ENCODE measurements at places on chromosomes 3 and 15.

GRCh38 chr3:100238599-100238998 is 22.2 kb upstream of the TBC1D23 start:
- DNase-seq, result no peak

- DNase-seq, result no peak
Measured at GRCh38 chr3:197936819-197937384, 13.1 kb upstream of the RPL35A start.

GRCh38 chr3:131009698-131010097 is 16.9 kb downstream of the ASTE1 start:
- no peak for DNase-seq

GRCh38 chr3:61417352-61417751 is 144.0 kb upstream of the PTPRG start:
- DNase-seq, result no peak

DNA sequence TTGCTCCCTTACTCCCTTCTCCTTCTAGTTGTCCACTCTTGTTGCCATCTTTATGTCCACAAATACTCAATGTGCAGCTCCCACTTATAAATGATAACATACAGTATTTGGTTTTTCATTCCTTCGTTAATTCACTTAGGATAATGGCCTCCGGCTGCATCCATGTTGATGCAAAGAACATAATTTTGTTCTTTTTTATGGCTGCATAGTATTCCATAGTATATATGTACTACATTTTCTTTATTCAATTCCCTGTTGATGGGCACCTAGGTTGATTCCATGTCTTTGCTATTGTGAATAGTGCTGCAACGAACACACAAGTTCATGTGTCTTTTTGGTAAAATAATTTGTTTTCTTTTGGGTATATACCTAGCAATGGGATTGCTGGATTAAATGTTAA is 21.3 kb upstream of the P3H2 start:
- no peak for DNase-seq

DNA sequence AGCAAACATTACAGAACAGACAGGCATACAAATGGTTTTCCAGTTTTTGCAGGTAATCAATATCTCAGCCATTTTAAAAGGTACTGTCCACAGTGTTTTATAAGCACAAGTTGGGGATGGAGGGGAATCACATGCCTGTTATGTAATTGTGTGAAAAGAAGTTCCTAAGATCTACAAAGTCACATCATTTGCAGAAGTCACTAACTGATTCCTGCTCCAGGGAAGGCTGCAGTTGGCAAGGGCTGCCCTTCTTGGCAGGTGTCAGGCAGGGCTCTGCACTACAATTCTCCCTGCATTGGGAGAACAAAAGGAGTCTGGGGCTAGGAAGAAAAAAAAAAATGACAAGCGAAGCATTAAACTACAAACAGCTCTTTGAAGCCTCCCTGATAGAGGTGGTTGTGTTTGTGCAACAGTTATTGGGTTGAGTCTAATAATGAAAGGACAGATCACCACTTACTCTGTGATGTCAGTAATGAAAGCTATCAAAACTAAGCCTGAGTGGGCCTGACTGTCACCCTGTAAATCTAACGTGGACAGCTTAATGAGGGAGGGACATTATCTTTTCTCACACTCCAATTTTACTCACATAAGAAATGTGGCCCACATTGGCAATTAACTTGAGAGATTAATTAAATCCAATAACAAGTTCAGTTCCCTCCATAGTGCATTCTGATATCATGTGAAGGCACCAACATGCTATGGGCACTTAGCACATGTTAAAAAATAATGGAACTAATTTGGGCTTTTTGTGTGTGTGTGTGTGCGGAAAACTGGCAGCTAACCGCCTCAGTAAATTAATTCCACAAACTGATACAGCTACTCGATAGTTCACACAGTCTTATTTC is 242.9 kb downstream of the FHIT start:
- DNase-seq, result no peak

DNA sequence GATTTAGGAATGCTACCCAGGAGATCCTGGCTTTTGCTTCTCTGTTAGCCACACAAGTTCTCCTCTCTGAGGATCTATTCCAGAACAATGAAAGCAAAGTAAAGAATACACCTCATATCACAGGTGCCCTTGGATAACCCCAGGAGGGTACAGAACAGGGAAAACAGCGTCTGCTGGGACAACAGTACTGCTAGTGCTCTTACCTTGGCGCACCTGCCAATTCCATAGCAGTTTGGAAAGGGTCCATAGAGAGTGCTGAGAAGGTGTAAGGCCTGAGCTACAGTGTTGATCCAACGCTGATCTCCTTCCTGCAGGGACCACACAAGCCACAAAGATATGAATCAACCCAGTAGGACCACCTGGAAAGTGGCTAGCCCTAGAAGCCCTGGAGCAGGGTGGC is 12.9 kb upstream of the PRC1 start:
- DNase-seq, result no peak

GRCh38 chr3:122886946-122887345 is 92.1 kb downstream of the SLC49A4 start:
- DNase-seq, result no peak

GRCh38 chr15:98394546-98394945 is 253.8 kb upstream of the IGF1R start:
- no peak for DNase-seq

- DNase-seq, result no peak
Measured at GRCh38 chr3:184789314-184789998, 22.5 kb upstream of the VPS8 start.

DNA sequence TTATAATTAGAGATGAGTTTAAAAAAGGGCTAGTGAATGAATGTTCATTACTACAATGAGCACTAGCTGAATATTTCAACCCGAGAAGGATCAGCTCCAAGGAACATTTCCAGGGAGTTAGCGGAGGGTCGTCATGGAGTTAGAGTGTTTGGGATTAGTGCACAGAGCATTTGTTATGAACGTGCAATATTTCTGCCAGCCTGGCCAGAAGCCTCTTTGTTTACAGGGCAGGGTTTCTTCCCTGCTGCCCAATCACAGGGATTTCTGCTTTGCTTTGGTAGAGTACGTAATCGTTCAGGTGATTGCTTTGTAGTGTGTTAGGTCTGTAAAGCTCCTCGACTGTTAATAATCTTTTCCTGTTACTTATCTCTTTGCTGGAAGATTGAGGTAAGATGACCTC is 5.9 kb downstream of the CGNL1 start:
- DNase-seq, result no peak

- no peak for DNase-seq
Measured at GRCh38 chr15:53840681-53841080, 81.2 kb upstream of the WDR72 start.

DNA sequence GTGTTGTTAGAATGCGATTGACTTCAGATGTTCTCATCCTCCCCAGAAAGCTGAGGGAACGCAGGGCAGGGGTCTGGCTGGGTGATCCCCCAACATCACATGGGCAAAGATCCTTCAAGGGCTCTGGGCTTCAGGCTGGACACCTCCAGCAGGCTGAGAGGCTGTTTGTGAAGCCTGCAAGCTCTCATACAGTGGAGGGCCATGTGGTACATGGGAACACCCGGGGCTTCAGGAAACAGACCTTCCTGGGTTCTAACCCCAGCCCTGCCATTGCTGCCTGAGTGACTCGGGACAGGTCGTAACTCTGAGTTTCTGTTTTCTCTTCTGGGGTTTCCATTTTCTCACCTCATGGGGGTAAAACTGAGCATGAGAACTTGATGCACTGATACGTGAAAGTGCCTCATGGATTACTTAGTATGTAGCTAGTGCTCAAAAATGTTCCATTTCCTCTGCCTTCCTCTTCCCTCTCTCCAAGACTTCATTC is 81.2 kb downstream of the TLE3 start:
- no peak for DNase-seq

GRCh38 chr15:55031727-55032126 is 165.0 kb downstream of the RSL24D1 start:
- DNase-seq, result no peak

DNA sequence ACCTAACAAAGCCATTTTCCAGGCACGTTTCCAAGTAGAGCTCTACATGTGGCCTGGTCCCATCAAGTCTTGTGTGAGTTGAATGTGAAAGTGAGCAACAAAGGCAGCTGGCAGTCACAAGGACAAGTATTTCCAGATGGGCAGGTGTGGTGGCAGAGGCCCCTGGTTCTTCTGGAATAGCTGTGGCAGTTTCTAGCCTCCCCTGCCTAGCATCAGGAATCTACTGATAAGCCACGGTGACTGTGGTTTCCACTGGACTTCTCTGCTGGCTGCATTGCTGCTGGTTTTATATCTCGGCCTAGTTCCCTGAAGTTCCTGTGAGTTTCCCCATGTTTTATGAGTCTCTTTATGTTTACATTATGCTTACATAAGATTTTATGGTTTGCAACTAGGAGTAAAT is 117.7 kb downstream of the GOLIM4 start:
- no peak for DNase-seq

GRCh38 chr3:171784937-171785336 is 25.3 kb downstream of the PLD1 start:
- no peak for DNase-seq

DNA sequence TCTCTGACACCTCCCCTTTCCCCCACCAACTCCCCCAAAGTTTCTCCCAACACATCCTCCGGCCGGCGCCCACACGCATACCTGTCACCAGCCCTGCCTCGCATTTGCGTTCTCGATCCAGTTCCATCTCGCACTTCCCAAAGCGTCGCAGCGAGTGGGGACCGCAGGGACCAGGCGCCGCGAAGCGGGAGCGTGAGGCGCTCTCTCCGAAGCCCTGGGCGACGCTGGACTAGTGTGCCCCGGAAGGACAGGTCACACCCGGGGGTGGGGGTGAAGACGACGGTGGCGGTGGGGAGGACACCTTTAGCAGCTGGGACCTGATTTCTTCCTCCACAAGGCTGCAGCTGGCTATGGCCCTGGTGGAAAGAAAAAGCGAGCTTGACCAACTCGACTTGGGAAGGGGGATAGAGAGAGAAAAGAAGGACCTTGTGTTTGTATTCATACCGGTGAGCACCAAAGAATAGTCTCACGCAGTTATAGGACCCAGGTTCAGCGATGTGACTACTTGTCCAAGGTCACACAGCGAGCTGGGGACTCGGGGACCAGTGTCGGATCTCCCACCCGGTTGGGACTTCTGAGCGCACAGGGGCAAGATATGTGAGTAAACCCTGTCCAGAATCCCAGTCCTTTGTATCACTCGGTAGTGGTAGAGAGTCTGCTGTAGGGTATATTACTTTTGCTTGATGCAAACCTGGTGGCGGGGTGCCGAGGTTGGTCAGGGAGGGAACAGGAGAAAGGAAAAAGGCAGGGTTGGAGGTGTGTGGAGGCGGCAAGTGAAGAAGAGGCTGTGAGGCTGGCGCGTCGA is 607 bp upstream of the GHSR start:
- DNase-seq, result no peak

DNA sequence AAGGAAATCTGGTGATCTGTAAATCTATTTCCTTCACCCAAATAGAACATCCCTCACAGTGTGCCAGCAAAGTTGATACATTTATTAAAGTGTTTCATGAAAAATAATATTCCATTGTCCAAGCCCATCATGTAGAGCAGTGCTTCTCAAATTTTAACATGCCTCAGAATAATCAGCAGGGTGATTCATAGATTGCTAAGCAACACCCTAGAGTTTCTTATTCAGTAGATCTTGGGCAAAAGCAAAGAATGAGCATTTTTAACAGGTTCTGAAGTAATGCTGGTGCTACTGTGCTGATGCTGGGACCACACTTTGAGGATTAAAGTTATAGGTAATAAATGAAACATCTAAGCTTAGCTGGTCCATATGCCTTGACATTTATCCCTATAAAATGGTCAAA is 210.5 kb downstream of the ZIC4 start:
- DNase-seq, result peak; percentile 18

GRCh38 chr3:171822431-171823106 is 12.3 kb upstream of the PLD1 start:
- no peak for DNase-seq

DNA sequence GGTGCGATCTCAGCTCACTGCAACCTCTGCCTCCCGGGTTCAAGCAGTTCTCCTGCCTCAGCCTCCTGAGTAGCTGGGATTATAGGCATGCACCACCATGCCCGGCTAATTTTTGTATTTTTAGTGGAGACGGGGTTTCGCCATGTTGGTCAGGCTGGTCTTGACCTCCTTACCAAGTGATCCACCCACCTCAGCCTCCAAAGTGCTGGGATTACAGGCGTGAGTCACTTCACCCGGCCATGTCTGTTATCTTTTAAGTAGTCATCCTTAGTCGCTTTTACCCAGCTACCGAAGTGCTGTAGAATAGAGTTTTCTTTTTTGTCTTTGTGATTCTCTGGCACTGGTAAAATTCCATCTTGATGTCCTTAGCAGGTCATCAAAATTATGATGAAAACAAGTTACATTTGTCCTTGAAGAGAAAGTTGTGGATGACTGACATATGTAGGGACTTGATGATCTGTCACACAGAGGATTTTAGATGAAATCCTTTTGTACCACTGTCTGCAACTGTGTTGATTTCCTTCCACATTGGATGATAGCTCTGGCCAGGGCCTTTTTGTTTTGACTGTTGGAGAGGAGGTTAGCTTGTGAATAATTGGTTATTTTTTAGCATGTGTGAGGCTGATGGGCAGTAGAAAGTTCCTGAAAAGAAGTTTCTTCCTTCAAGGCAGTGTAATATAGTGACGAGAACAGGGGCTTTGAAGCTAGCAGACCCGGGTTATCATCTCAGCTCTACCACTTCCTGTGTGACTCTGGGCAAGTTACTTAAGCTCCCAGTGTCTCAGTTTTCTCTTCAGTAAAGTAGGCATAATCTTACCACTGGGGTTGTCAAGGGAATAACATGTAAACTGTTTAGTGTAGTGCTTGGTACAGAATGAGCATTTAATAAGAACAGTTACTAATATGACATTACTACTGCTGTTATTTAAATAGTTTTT is 18.8 kb downstream of the ATG7 start:
- peak; percentile 85 for DNase-seq

- DNase-seq, result no peak
Measured at GRCh38 chr3:110457508-110457907, 614.1 kb upstream of the NECTIN3 start.

DNA sequence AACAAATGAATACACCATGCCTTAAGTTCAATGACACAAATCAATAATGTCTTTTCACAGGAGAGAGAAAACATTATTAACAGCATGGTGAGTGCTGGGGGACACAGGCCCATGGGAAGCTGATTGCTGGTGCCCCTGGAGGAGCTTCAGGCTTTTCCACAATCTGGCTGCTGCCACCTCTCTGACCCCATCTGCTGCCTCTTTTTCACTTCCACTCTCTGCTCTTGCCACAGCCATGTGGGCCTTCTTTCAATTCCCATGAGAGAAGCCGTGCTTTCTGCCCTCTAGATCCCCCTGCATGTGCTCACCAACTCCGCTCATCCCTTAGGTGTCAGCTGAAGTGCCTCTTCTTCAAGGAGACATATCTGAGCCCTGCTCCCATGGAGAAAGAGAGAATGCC is 21.0 kb upstream of the CTXND1 start:
- no peak for DNase-seq

- no peak for DNase-seq
Measured at GRCh38 chr3:54321520-54321919, 199.2 kb downstream of the CACNA2D3 start.

- DNase-seq, result no peak
Measured at GRCh38 chr3:164723396-164723795, 354.9 kb downstream of the SI start.

- DNase-seq, result peak; percentile 71
Measured at GRCh38 chr3:16897254-16897926, 12.6 kb downstream of the PLCL2 start.

All from ELR (cell line).